NCI-H187 (cell line): ENCODE measurements at places on chromosomes 11 and 22.

DNA sequence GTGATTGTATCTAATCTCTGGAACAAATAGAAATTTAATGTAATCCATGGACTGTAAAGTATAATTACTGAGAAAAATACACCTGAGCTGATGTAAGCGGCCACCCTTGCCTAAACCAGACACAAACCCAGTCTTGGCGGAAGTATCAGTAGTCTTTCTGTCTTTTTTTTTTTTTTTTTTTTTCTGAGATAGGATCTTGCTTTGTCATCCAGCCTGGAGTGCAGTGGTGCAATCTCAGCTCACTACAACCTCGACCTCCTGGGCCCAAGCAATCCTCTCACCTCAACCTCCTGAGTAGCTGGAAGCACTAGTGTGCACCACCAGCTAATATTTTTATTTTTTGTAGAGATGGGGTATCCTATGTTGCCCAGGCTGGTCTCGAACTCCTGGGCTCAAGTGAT lies 5.5 kb upstream of the CXCR5 start:
- DNase-seq: no peak

DNA sequence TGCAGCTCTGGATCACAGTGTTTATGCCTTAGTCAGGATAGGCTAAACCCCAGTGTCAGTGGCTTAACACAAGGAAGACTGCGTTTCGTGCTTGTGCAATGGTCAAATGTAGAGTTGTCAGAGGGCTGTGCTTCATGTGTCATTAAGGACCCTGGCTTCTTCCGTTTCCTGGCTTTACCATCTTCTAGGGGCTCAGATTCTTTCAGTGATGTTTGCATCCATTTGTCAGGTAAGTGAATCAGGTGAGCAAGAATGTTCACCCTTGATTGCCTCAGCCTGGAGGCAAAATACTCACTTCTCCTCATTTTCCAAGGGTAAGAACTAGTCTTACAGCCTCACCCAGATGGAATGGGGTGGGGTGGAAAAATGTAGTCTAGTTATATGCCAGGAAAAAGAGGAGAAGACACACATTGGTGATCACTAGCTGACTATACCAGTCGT lies 20.5 kb upstream of the AMOTL1 start:
- no peak for DNase-seq

DNA sequence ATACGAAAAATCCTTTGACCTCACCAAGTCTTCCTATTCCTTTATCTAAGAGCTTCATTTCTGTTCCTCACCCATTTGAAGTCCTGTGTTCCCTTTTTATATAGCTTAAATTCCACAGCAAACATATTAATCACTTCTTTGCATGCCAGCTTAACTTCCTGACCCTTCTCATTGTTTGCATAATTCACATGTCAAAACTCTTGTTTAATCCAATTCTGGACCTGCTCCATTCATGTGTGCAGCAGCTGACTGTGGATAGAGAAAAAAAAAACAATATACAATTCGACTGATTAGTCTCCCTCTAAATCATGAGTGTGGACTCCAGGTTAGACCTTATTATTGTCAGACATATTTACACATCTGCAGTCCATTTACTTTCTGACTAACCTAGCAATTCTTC lies 991.2 kb upstream of the TENM4 start:
- DNase-seq: no peak

DNA sequence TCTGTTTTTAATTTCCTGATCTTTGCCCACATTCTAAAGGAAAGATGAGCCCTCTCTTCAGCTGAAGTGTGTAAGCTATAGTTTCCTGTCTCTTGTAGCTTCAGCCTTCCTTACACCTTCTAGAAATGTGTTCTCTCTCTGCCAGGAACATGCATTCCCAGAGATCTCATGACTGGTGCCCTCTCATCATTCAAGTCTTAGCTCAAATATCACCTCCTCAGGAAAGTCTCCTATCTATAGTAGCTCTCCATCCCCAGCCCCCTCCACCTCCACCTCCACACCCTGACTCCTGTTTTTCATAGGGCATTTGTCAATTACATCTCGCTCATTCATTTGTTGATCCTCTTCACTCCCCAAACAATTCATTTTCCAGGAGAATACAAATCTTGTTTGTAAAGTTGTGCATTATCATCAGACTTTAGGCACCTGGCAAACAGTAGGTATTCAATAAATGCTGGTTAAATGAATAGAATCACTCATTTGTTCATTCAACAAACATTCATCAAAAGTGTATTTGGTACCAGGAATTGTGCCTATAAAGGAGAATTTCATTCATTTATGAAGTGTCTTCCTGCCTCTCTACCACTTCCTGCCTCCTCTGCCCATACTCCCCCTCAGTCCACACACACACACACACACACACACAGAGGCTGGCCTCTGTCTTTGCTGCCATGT lies 160.3 kb downstream of the BBOX1 start:
- DNase-seq: no peak

DNA sequence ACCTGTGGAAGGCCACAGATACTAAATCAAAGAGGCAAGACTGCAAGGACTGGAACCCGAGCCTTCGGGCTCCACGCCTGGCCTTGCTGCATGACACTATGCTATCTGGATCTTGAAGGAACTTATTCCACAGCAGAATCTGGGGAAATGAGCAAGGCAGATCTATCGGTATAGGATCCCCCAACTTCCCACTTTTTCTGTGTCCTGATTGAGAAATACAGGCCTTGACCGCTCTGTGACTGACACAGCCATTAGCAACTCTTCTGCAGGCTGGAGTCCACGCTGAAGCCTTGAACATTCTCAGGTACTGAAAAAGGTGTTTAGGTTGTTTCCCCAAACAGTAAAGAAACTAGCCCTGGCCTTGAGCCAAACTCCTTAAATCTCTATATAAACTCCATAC lies 241.2 kb upstream of the NARS2 start:
- DNase-seq: no peak

GRCh38 chr22:46739094-46739870 lies 1.2 kb upstream of the CERK start:
- no peak for DNase-seq

DNA sequence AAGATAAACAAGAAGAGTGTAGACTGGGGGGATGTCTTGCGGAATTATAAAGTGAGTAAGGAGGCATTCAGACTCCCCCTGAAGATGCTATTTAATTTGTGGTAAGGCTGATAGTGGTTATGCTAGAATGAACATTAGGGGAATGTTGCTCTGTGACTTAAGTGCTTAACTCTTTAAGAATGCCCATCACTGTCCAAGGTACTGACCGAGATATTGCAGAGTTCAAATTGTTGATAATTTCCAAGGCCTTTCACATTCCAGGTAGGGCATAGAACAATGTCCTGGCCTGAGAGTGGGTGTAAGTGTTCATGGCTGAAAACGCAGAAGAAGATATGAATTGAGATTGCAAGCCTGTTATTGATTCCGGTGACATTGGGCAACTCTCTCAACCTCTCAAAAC lies 90.3 kb upstream of the SEZ6L start:
- no peak for DNase-seq

GRCh38 chr11:15849257-15849656 lies 507.1 kb downstream of the SOX6 start:
- DNase-seq: no peak

GRCh38 chr22:38165922-38166593 lies 15.6 kb downstream of the PLA2G6 start:
- DNase-seq: no peak

DNA sequence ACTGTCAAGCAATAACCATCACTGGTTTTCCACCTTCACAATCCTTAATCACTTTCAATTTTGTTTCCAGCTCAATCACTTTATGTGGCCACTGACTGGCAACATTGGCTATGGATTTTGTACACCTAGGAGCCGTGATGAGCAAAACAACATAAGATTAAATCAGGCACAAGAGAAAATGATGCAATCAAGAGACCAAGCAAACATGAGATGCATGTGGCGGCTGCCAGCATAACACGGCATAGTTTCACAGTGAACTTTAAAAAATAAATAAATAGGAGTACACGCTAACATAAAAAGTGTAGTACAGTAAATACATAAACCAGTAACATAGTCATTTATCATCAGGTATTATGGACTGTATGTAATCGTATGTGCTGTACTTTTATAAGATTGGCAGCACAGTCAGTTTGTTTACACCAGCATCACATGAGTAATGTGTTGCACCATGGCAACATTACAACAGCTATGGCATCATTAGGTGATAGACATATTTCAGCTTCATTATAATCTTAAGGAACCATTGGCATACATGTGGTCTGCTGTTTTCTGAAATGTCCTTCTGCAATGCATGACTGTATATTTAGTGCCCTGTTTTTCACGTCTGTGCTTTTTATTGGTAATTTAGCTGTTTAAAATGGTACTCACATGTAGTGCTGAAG lies 83.3 kb upstream of the PRDM11 start:
- no peak for DNase-seq

GRCh38 chr11:12807621-12808020 lies 133.4 kb downstream of the TEAD1 start:
- DNase-seq: no peak

GRCh38 chr22:32874385-32874784 lies 72.9 kb downstream of the TIMP3 start:
- DNase-seq: no peak

DNA sequence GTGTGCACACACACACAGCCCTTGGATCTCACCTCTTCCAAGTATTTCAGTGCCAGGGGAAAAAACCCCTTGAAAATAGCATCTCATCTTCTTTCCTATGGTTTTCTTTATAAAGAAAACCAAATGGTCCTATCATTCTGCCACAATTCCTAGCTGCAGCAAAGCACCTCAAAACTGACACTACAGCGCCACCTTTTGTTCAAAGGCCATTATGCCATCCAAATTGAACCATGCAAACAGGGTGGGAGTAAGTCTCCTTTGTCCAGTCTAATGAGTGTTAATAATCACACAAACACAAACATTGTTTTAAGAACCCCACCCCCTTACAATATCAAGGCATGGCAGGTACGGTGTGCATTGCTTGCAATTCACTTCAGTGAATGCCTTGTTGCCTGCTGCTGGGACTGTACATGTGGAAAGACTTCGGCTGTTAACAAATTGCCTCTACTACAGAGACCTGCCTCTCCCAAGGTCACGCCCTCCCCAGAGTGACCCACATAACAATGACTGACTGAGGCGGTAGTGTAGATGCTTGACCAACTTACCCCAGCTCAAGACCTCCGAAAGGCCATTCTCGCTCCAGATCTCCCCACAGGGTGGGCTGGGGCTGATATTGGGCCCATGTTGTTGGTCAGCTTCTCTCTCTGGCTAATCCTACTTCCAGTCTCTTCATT lies 31.7 kb downstream of the FAM181B start:
- DNase-seq: no peak

GRCh38 chr22:19893363-19893762 lies 38.7 kb upstream of the GNB1L start:
- no peak for DNase-seq

- DNase-seq: peak; percentile 33
These were observed 27.3 kb downstream of the BDNF start for GRCh38 chr11:27672836-27673464.

GRCh38 chr11:93028960-93029522 lies 59.6 kb downstream of the MTNR1B start:
- DNase-seq: peak; percentile 52

DNA sequence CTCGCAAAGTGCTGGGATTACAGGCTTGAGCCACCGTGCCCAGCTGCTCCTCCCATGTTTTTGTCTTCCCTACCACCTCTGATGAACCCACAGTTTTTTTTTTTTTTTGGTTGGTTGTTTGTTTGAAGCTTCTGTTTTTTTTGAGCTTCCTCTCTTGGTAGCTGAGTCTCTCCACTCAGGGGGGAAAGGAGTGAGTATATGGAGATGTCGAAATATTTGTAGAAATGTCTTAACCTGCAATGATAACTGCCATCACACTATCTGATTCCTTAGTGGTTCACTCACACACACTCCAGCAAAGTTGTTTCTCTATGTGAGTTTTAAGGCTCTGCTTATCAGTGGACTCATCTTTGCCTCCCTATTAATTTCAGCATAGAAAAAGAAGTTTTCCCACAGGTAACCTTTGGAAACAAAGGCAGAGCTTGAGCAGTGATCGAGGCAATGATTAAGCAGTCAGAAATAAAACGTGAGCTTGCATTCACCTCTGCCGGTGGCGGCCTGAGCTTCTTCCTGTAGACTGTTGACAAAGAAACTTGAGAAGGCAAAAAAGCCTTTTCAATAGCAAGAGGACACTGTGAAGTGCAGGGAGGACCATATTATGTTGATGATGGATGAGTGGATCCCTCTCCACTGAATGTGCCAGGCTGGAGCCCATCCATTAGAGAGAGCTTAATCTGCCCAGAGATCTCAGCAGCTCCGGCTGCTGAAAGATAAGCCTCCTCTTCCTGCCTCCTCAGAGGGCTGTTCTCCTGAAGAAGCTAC lies 29.0 kb upstream of the RASSF10 start:
- peak; percentile 87 for DNase-seq

DNA sequence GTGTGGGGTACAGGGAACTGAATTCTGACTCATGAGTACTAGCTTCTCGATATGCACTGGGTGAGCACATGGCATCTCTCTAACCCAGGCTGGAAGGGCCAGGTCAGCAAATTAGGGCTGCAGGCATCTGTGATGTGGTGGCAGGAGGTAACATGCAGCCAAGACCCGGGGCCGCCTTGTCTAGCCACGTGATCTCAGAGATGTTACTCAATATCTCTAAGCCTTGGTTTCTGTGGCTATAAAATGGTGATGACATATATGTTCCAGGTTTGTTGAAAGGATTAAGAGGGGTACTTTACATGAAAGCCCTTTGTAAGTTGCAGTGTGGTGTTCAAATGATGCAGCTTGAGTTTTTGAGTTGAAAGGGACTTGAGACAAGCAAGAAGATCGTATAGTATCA lies 3.2 kb downstream of the ST14 start:
- DNase-seq: no peak

GRCh38 chr11:14423633-14424032 lies 64.7 kb upstream of the RRAS2 start:
- DNase-seq: no peak

GRCh38 chr11:72642043-72642883 lies 32.0 kb downstream of the PDE2A start:
- no peak for DNase-seq

DNA sequence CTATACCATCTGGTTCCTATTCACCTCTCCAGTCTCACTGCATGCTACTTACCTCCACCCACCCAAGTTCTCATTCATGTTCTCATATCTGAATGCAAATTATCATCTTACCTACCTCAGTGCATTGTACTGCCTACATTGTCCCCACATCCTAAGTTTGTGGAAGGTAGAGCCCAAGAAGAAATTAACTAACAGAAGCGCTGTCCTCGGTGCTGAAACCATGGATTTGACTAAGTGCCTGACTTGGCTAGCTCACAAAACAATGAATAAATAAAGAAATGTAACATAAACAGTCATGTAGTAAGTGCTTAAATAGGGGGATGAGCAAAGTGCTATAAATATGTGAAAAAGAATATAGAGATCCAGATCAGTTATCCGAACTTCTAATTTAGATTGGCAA lies 63.2 kb downstream of the GRIA4 start:
- no peak for DNase-seq

DNA sequence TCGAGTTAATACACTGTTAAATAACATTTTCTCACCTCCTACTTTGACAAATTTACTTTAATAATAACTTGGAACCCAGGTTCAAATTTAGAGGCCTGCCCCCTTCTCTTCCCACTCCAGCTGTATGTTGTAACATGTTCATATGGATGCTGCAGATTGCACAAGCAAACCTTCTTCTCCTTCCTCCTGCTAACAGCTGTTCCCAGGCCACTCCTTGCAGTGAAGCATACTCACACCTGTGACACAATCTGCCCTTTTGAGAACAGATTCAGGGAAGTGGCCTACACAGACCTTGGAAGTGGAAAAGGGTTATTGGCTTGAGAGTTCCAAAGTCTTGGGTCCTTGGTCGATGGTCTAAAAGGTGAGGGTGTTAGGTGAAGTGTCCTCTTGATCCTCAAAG lies 131.9 kb downstream of the TEAD1 start:
- no peak for DNase-seq
